Tibial artery (tissue), 4 donors: ENCODE measurements at places on chromosomes 11 and 22.

- DNase-seq = peak; percentile 83
Observed at GRCh38 chr11:3044004-3044403, 13.2 kb downstream of the CARS1 start.

DNA sequence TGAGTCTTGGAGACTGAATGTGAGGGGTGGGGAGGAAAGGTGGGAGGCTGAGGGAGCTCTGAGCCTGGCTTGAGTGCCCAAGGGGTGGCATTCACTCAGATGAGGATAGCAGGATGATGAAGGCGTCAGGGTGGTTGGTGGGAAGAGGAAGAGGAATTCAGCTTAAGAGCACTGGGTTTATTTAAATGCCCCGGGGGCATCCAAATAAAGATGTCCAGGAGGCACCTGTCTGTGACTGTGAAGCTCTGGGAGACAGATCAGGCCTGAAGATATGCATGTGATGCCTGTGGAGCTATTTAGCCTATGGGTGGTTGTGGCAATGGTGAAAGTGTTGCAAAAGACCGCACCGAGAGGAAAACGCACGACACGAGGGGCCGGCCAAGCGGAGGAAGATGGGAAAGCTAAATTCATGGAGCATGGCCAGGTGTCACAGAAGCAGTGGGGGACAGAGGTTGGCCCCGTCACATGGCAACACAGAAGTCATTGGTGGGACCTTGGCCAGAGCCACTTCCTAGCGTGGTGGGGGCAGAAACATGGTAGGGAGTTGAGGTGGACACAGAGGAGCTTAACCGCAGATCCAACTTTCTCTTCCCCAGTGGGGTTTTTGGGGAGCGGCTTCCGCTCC is 15.5 kb downstream of the SLC37A2 start:
- DNase-seq = no peak

DNA sequence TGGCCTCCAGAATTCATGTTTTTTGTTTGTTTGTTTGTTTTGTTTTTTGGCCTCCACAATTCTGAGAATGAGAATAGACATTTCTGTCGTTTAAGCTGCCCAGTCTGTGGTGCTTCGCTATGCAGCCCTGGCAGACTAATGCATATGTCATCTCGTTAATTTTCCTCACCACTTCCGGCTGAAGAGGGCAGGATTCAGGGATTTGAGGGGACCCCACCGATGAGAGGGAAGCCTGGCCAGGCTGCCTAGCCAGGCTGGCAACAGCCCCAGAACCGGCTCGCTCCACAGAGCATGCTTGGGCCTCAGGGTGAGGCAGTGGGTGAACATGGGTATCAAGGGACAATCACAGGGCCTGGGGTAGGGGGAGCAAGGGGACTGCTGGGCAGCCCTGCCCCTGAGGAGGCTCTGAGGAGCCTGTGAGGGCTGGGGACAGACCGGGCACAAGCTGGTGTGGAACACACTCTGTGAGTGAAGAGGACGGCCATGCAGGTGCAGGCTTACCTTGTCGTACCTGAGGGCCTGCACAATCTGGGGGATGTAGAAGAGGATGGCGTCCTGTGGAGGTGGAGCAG is 47.8 kb upstream of the SERPIND1 start:
- DNase-seq = no peak

GRCh38 chr11:75760710-75761493 is 7.7 kb upstream of the DGAT2 start:
- no peak for DNase-seq

- DNase-seq = no peak
Observed at GRCh38 chr11:76767659-76768058, 15.5 kb upstream of the TSKU start.

DNA sequence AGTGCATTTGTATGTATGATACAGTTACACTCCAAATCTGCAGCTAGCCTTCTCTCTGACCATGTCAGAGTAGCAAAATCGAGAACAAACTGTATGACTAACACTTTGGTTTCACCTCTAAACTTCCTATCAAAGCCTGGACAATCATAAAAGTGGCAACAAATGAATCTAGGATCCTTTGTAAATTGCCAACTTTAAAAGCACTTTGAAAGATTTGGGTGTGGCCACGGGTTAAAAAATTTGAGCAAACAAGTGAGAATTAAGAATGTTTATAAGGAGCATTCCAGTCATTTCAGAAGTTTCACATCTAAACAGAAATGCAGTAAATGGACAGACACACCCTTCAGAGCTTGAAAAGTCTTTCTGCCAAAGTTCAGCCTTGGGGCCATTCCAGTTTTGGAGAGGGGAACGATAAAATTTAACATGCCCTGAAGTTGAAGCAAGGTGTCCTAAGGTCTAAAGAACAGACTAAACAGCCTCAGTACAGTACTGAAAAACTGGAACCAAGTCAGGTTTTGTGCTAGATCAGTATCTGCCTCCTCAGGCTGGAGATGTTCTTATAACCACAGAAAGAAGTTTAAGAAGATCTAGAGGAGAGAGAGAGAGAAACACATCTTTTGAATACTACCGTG is 181.9 kb upstream of the BDNF start:
- no peak for DNase-seq

- DNase-seq = no peak
Observed at GRCh38 chr11:46930089-46930488, 6.5 kb upstream of the CSTPP1 start.

GRCh38 chr22:25021976-25022711 is 69.6 kb downstream of the KIAA1671 start:
- DNase-seq = no peak

DNA sequence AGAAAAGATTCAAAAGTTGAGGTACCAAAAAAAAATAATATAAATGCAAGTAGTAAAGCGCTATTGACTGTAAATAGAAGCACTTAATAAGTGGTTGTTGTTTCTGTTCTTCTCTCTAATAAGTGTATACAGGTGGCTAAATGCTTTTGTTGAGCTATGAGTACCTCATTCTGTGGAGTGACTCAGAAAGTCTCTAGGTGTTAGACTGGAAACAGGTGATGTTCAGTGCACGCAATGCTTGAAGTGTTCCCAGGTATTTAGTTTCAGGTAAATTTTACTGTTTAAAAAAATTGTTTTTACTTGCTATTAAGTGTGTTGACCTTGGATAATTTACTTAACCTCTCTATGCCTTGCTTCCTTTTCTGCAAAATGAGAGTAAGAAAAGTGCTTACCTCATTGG is 24.2 kb downstream of the POU2AF3 start:
- no peak for DNase-seq

DNA sequence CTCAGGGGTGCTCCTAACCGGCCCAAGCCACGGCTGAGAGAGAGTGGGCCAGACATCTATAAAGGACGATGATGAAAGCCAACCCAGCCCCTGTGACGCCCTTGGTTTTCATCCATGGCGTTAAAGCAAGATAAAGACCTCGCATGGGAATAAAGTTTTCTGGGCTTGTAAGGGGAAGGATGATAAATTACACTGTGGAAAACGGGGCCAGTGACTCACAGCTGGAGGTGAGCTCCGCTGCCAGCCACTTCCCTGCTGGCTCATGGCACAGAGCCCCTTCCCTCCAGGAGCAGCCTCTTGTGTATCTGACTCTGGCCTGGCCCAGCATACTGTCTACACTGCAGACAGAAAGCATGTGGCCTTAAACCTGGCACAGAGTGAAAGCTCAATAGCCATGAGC is 503.2 kb upstream of the B3GAT1 start:
- DNase-seq = peak; percentile 45

DNA sequence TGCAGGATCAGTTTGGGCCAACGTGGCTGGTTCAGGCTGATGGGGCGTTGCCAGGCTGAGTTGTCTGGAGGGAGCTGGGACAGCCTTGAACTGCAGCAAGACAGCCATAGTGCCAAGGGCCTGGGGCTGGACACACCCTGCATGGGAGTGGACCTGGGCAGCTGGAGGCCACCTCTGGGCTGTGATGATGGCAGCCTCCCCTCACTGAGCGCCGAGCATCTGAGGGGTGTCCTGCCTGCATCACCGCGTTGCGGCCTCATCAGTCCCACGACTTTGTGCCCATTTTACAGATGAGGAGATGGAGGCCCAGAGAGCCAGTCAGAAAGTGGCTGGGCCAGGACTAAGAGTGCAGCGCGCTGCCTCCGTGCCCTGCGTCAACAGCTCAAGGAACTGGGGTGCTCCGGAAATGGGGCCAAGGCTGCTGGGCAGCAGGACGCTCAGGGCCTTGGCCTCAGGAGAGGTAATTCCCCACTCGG is 590 bp upstream of the TSPO start:
- DNase-seq = no peak

- DNase-seq = peak; percentile 94
Observed at GRCh38 chr11:76752321-76753143, 30.6 kb upstream of the TSKU start.

DNA sequence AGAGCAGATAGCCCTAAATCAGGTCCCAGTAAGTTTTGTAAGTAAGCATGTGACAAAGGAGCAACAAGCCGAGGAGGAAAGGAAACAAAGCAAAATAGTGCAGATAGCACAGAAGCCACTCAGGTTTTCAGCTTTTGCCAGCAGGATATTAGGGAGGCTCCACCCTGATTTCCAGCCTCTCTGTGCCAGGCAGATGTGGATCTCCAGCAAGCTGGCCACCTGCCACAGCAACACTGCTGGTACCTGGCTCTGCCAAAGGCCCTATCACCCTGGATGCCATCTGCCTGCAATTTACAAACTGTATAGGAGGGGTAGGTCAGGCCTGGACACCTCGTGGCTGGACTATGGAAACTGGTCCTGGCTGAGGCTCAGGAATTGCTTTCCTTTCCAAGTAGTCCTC is 12.2 kb upstream of the NNMT start:
- no peak for DNase-seq

DNA sequence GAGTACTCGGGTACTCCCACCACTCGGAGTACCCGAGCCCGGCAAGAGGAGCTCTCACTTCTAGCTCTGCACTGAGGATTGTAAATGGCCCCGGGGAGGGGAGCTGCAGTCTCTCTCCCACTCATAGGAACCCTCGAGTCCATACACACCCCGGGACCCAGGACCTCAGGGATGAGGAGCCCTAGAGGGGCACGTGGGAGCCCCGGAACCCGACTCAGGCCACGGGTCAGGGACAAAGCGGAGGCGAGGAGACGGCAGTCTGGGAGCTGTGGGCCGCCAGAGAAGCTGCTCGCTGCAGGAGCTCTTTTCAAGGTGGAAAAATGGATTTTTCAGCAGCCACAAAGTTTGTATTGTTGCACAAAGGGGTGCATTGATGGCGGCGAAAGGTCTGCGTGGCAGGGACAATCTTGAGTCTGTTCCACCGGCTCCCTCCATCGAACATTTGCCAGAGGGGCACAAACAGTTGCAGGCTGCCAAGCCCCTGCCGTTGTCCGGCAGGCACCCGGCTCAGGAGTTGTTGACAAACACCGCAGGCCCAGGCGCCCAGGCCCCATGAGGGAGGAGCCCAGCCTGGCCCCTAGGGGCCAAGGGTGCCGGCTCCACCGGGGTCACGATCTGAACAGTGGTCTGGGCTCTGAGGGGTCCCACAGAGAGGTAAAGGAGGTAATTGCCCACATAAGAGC is 5.7 kb upstream of the FLI1 start:
- DNase-seq = no peak

DNA sequence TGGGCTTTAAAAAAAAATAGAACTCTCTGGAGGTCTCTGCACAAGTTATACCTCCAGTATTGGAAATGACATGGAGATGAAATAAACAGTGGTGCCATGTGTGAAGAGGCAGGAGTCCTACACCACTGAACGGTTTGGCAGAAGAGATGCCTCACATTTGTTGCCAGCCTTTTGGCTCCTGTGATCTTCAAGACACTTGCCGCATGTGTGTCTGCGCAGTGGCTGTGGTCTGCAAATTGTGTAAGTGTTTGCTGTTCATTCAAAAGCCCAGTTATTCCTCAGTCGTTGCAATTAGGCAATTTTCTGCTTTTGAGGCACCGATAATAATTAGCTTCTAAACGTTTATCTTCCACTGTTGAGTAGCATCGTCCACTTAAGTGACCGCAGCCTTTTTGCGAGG is 319.1 kb downstream of the BRD1 start:
- DNase-seq = no peak

GRCh38 chr11:118079491-118079890 is 2.6 kb downstream of the TMPRSS4 start:
- no peak for DNase-seq

DNA sequence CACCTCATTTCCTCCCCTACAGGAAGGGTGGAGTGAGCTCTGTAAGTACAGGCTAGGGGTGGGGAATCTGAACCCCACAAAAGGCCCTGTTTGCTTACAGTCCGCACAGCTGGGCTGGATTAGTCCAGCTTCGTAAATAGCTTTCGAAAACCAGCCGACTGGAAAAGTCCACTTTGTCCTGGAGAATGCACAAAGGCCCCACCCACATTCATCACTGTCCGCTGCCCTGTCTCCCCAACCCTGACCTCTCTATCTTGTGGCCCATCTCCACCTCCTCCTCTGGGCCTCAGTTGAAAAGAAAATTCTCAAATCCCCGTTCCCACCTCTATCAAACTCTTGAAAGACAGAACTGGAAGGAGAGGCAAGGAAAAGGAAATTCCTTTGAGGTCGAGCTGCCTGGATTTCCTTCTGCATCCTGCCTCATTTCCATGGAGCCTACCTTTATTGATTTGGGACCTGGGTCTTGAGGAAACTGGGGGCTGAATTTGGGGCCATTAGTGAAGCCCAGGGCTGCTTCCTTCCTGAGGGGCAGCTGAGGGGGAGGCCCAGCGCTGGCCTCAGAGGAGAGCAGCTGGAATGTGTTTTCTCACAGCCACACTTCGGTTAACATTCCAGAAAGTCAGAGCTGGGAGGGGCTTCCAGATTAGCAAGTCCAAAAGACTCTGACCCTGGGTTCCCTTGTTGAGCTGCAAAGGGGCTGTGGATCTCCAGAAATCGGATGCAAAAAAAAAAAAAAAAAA is 147.6 kb downstream of the FBXO7 start:
- DNase-seq = peak; percentile 65

DNA sequence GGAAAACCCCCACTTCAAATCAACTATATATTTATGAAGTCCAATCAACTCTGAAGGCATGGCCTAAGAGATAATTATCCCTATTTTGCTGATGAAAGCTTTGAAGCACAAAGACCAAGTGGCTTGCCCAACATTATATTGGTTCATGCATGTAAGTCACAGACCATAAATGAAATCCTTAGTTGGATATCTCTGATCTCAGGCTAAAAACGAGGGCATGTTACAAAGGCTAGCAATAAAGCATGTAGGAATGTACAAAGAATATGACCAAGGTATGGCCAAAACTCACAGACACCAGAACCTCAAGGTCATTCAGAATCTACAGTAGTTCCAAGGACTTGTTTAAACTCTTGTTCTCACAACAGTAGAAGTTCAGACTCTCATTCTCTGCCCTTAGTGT is 100.2 kb upstream of the SESN3 start:
- no peak for DNase-seq
